NCI-H1694 (cell line): ENCODE measurements at places on chromosomes 1 and 21.

GRCh38 chr1:150156868-150157603 is 7.3 kb downstream of the PLEKHO1 start:
- DNase-seq, result no peak

DNA sequence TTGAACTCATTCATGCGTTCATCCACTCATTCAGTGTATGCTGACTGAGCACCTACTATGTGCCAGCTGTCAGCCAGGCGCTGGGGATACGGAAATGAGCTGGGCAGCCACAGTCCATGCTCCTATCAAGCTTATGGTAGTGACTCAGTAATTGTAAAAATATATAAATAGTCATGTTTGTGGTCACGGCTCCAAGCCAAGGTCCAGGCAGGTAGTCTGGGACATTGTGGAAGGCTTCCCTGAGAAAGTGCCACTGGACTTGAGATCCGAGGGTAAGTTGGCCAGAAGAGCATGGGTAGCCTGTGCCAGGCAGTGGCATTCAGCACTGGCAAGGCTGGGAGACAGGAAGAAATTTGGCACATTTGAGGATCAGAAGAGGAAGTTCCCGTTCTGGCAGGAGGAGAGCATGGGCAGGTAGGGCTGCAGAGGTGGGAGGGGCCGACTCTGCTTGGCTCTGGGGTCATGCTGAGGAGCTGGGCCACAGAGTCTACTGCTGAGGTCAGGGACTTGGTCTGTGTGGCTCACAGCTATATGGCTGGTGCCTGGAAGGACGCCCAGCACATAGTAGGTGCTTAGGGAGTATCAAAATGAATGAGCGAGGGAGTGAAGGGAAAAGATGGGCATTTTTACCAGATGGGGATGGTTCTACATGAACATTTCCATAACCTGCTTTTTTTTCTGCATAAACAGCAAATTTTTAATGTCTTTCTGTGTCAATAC is 6.9 kb downstream of the PTPRF start:
- DNase-seq, result no peak

DNA sequence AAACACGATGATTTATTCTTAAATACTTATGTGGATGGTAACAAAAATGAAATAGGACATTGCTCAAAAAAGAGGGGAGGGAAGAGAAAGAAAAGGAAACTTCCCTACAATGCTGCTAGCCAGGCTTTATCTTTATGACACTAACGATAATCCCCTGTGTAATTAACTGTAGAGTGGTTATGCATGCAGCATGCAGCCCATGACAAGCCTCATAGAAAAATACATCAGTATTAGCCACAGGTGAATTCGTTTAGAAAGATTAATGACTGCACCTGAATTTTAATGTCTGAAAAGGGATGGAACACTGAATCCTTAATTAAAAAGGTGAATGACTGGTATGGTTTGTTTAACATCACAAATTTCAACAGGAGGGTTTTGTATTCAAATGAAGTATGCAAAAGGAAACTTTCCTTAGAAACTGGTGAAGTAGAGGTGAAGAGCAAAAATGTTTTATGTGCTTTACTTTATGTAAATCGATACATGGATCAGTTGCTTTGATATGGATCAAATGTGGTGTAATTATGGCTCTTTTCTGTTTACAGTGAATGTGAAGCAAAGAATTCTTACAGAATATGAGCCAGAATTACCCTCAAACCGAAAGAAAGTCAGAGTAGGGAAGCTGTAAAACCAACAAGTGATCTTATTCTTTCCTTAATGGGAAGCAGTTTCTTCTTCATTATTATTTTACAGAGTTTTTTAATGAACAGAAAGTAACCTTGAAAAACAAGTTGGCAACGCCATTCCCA is 569.6 kb upstream of the ADGRL2 start:
- DNase-seq, result no peak

- peak; percentile 62 for DNase-seq
These were observed 28.9 kb upstream of the EFCAB14 start for GRCh38 chr1:46747683-46748288.

DNA sequence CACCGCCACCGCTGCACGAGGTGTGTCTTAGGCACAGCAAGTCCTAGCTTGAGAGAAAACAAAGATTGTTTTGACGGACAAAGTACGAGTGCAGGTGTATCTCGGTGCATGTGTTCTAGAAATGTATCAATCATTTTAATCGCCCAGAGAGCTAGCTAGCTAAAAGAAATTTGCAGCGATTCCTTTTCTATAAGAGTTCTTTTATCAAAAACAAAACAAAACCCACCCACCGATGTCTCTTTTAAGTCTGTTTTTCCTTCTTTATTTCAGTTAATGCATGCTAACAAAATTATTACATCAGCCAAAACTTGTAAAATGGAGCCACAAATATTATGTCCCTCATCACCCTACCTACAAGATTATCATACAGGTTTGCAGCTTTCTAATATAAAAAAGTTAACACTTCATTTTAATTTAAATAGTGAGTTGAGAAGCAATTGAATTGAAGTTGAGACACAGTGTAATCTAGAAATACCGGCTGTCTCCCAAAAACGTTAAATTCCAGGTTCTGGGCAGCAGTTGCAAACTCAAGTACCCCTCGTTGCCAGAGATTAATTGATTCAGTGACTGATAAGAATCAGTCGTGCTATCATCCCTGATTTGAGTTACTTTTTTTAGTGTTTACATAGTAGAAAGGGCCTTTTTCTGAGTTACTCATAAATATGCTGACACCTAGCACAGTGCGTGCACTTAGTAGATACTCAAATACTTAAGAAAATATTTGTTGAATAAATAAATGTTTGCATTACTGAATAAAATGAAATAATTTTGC is 1.5 kb upstream of the SYDE2 start:
- DNase-seq, result no peak

DNA sequence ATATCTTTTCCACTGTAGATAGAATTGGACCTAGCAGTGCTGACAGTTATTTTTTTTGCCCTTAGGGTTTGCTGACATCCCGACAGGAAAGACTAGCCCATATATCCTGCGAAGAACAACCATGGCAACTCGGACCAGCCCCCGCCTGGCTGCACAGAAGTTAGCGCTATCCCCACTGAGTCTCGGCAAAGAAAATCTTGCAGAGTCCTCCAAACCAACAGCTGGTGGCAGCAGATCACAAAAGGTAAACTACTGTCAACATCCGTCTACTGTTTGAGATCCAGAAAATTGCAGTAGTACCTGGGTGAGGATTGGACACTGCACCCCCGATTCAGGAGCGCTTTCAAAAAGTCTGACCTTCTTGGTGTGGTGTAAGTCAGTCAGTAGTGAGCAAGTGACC is 55.8 kb downstream of the CENPF start:
- no peak for DNase-seq

- DNase-seq, result no peak
These were observed 143.0 kb downstream of the MRPL39 start for GRCh38 chr21:25464275-25464674.
